NCI-H187 treated with DMSO at 0.1 percent for 48 hours (cell line): ENCODE measurements at places on chromosomes 5 and 9.

- no peak for DNase-seq
These were observed 33.4 kb downstream of the SARDH start for GRCh38 chr9:133704711-133705181.

DNA sequence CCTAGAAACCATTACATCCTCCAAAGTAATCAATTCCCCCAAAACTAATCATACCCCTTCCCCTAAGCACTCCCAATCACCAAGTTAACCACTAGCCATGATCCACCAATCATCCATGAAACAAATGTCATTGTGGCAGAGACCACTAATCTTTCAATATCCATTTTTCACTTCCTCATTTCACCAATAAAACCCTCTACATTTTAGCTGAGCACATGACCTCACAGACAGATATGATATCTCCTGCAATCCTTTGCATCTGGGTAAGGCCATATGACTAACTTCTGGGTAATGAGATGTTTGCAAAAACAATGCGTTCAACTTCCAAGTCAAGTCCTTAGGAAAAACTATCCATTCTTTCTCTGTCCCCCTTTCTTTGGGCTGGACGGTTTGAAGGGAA, 20.7 kb downstream of the OR2S2 start:
- DNase-seq: no peak

GRCh38 chr5:98997000-98997399, 68.2 kb upstream of the CHD1 start:
- no peak for DNase-seq

GRCh38 chr9:764105-764524, 77.4 kb upstream of the DMRT1 start:
- DNase-seq: no peak

DNA sequence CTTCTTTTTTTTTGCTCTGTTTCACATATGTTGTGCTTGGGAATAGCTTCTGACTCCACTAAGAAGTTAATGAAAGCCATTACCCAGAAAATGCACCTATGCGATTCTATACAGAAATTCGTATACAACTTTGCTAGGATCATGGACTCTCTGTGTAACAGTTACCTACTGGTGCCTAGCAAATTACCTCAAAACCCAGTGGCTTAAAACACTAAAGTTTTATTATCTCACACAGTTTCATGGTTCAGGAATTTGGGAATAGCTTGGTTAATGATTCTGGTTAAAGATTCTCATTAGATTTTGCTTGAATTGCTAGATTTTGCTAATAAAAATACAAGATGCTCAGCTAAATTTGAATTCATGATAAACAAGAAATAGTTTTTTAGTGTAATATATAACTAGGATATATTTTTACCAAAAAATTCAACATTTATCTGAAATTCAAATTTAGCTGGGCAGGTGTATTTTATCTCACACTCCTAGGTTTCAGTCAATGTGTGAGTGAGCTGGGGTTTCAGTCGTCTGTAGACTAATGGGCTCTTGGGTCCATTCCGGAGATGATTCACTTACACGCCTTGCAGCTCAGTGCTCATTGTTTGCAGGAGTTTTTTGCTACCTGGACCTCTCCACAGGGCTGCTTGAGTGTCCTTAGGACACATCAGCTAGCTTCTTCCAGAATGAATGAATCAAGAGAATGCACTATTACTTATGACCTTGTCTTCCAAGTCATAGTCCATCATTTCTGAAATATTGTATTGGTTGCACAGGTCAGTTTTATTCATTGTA, 75.1 kb downstream of the MROH2B start:
- no peak for DNase-seq

- DNase-seq: no peak
These were observed 21.8 kb downstream of the TNIP1 start for GRCh38 chr5:151058891-151059489.

GRCh38 chr9:126038790-126039189, 287.8 kb upstream of the MVB12B start:
- DNase-seq: no peak
